ENCODE measurements at places on chromosomes 5 and 9. TPM values are rescaled to one million over a fixed set of nuclear protein-coding genes. Genes with fewer than 3 reads are reported as not detected.

The PDCD1LG2 gene
- 2.1 TPM for total RNA-seq

The TMEM252 gene
- total RNA-seq, result not detected

The CPLANE1 gene
- 52.2 TPM for total RNA-seq

The ALDH1A1 gene
- 180 TPM for total RNA-seq

The UGT3A2 gene
- total RNA-seq, result not detected

The SLC25A2 gene
- total RNA-seq, result 0.42 TPM

The ISOC1 gene
- 17.3 TPM for total RNA-seq

The SLC36A3 gene
- not detected for total RNA-seq

The ARL14EPL gene
- total RNA-seq, result not detected

The OR1Q1 gene
- total RNA-seq, result not detected

The DNAH5 gene
- total RNA-seq, result 0.60 TPM

The SPINK7 gene
- not detected for total RNA-seq
